PC-3 (cell line): ENCODE measurements at places on chromosomes 16 and 17. TPM values are rescaled to one million over a fixed set of nuclear protein-coding genes. Genes with fewer than 3 reads are reported as not detected.
A peak's percentile ranks its signal among the peaks of the same experiment; 100 is the strongest.

SDK2 gene
- total RNA-seq, result 0.07 TPM in 1 of 2 replicates, not detected in the other

SKAP1 gene
- not detected in 2 replicates for total RNA-seq

TMC7 gene
- 5.3 and 6.9 TPM in 2 replicates for total RNA-seq

DNA sequence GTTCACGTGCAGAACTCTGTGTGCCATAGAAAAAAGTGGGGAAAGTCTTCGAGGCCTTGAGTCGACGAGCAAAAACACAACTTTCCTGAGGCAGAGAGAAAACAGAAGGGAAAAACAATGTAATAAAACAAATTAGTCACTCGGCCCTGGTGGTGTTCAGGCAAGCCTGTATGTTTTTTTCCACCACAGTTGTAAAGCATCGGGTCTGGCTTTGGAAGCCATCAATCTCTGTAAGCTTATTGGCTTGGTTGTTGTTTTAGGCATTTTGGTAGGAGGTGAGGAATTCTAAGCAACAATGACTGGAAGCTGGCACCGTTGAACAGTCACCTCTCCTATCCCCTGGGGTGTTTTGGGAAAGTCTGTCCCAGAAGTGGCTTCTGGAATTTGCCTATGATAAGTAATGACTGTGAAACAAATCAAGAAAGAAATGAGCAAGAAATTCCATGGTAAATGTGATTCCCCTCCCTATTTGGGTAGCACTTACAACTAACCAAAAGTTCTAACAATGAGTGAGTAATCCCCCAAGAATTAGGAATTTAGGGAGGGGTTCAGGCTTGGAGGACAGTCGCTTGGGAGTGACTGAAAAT is 2.8 kb downstream of the CDH13 start:
- peak overlapping the region; percentile 32; the same call in 1 of the 2 replicates for H3K4me3 ChIP-seq
- no peaks in the 10 kb centered on the region for H3K36me3 ChIP-seq
- H3K27ac ChIP-seq, result peak overlapping the region; percentile 82

DNA sequence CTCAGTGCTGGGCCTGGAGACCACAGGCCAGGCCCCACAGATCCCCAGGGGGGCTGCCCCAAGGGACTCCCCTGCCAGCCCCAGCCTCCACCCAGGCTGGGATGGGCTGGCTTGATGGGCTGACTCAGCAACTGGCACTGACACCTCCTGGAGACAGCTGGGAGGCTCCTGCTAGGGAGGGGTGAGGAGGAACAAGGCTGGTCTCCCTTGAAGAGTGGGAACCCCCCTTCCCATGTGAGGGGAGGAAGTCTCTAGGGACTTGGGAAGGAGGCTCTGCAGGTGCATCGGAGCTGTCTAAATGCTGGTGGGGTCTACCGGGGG is 10.4 kb downstream of the NHERF1 start:
- H3K27ac ChIP-seq, result no peak overlapping the region
- peak; percentile 29 for DNase-seq
- H3K36me3 ChIP-seq, result no peaks in the 10 kb centered on the region
- H3K4me1 ChIP-seq, result peaks cover 21% of the 10 kb centered on the region

DNA sequence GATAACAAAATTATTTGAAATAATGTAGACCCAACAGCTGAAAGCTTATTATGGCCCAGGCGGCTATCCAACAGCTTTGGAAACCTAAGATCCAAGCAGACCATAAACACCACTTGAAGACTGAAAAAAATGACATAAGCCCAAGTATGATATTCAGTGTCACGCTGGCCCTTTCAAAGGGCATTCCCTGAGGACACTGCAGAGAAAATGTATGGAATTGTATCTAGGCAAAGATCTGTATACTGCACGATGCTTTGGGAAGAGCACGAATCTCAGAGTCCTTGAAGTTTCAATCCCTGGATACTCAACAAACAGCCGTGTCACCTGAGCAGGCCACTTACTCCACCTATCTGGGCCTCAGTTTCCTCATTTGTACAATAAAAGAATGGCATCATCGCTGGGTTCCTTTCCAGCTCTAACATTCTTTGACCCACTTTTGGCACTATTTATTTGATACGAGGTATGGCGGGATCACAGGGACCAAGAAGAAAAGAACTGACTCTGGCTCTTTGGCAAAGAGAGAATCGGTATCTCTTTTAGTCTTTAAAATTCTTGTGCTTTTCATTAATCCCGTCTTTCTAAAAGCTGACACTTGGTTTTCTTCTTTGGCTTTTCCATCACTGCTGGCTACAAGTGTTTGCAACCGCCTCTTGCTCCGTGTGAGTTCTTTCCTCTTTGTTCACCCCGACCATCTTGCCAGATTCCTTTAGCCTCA is 1.2 kb downstream of the STAT5B start:
- no peak overlapping the region for H3K4me3 ChIP-seq
- H3K27ac ChIP-seq, result no peak overlapping the region
- H3K4me1 ChIP-seq, result no peaks in the 10 kb centered on the region
- no peaks in the 10 kb centered on the region for H3K27me3 ChIP-seq

- peaks cover 9% of the 10 kb centered on the region for H3K4me1 ChIP-seq
- no peaks in the 10 kb centered on the region for H3K27me3 ChIP-seq
- no peak overlapping the region for H3K27ac ChIP-seq
- no peak overlapping the region for H3K4me3 ChIP-seq
- no peaks in the 10 kb centered on the region for H3K36me3 ChIP-seq
- DNase-seq, result no peak
Observed at GRCh38 chr17:3656755-3657587, 11.4 kb downstream of the TAX1BP3 start.

GRCh38 chr17:12097326-12097725 is 76.6 kb downstream of the MAP2K4 start:
- H3K27me3 ChIP-seq, result no peaks in the 10 kb centered on the region
- peaks cover 10% of the 10 kb centered on the region for H3K36me3 ChIP-seq
- no peak overlapping the region for H3K27ac ChIP-seq
- no peak for DNase-seq

DNA sequence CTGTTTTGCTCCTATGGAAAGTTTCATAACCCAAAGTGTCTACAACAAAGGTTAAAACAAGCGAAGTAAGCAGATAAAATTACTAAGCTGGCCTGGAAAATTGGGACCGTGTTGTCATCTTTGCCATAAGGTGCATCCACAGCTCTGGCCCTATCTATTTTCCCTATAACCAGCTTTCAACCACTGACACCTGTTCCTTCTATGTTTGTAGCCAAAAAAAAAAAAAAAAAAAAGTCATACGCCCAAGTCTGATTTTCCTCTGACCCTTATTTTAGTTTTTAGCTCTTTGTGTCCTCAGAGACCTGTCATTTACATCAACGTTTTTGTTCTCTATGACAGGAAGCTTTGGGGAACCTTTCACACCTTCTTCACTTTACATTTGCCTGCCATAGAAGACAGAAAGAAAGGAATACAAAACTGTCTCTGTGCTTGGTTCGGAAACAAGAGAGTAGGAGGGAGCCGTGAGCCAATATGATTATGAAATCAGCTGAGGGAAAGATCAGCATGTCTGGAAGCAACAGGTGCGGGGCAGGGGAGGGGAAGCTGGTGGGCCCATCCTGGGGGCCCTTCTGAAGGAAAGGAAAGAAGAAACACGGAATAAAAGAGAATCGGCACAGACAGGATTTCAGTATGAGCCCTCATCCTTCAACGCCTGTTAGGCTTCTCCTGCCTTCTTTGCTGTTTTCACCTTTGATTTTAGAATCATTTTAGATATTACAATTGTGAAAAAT is 8.5 kb downstream of the HS3ST3A1 start:
- H3K4me3 ChIP-seq, result no peak overlapping the region
- no peaks in the 10 kb centered on the region for H3K36me3 ChIP-seq
- no peak for DNase-seq
- no peaks in the 10 kb centered on the region for H3K27me3 ChIP-seq
- no peak overlapping the region for H3K27ac ChIP-seq
- peaks cover 53% of the 10 kb centered on the region for H3K4me1 ChIP-seq

GRCh38 chr16:82024316-82024715 is 10.7 kb upstream of the HSD17B2 start:
- no peaks in the 10 kb centered on the region for H3K36me3 ChIP-seq
- no peak overlapping the region for H3K4me3 ChIP-seq
- H3K27me3 ChIP-seq, result peaks cover 34% of the 10 kb centered on the region
- H3K27ac ChIP-seq, result no peak overlapping the region
- DNase-seq, result no peak
